HFFc6 (cell line): ENCODE measurements at places on chromosomes 2 and 18.
A peak's percentile ranks its signal among the peaks of the same experiment; 100 is the strongest.

- no peak for DNase-seq
Measured at GRCh38 chr2:8625399-8626300, 56.2 kb upstream of the ID2 start.

DNA sequence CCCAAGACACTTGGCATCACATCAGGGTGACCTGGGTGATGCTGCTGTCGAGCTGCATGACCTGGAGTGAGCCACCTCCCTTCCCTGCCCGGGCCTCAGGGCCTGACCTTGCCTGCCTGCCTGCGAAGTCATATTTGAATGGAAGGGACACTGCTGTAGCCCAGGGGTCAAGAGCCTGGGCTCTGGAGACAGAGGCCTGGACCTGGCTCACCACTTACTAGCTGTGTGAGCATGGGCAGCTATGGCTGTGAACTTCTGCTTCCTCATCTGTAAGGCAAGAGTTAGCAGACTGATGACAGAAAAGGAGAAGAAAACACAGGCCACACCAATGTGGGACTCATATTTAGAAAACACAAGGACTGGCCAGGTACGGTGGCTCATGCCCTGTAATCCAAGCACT lies 118.7 kb downstream of the ZFP36L2 start:
- DNase-seq: no peak

DNA sequence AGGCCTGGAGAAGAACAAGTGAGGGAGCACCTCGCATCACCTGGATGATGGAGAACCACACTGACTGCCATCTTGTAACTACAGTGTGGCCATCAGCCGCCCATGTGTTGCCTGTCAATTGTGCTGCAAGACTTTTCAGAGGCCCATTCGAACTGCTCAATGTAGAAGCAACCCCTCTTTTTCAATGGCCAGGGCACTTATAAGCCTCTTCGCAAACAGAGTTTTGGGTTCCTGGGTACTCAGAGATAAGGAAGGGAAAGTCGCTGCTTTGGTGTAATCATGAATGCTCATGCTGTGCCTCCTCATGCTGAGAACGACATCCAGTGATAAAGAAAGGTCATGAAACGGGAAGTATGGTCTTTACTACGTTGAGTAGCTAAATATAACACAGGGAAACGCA lies 143.9 kb upstream of the SLC39A10 start:
- DNase-seq: no peak

DNA sequence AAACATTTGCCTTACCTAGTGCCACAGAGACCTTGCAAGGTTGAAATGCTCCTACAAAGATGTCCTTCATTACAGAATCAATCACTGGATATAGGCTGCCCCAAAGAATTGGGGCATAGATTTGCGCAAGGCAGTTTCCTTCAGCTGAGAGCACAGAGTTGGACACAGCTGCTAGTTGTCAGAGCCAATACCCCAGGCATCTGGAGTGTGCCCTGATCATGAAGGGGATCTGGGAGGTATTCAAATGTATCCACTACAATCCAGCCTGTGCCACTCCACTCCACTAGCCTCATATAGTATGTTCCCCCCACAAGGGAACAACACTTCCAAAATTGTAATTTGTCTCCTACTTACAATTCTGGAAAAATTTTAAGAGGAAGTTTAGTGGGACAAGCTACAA lies 62.3 kb upstream of the ITPRID2 start:
- no peak for DNase-seq

DNA sequence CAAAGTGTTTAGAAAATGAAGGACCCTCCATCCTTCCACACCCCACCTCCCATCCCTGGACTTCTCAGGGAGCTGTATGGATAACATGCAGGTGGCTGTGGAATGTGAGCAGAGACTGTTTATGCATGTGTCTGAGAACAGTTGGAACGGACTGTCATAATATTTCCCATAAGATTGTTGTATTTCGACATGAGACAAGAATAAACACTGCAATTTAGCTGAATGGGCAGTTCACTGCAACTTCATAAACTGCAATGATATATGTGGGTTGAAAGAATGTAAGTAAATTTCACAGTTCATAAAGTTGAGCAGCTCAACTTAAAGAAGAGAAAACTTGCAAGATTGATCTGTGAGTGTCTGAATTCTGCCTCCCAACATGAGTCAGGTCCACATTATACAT lies 74.6 kb downstream of the MEP1B start:
- no peak for DNase-seq

GRCh38 chr2:209549589-209549988 lies 125.7 kb downstream of the MAP2 start:
- no peak for DNase-seq

DNA sequence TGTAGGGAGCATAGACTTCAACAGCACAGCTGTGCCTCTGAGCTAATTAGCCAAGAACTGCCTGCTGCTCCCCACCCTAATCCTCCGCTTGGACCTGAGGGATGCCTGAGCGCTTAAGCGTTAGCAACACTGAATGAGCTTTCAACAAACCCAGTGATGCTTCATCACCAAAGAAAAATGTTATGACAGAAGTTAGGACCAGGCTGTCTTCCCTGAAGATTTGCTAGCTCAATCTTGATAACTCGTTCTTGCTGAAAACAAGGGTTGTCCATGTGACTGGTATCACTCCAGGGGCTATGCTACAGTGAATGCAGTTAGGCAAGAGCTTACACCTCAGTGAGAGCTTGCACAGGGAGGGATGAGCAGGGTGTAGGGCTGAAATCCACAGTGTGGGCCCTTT lies 190.7 kb upstream of the SIX2 start:
- no peak for DNase-seq

DNA sequence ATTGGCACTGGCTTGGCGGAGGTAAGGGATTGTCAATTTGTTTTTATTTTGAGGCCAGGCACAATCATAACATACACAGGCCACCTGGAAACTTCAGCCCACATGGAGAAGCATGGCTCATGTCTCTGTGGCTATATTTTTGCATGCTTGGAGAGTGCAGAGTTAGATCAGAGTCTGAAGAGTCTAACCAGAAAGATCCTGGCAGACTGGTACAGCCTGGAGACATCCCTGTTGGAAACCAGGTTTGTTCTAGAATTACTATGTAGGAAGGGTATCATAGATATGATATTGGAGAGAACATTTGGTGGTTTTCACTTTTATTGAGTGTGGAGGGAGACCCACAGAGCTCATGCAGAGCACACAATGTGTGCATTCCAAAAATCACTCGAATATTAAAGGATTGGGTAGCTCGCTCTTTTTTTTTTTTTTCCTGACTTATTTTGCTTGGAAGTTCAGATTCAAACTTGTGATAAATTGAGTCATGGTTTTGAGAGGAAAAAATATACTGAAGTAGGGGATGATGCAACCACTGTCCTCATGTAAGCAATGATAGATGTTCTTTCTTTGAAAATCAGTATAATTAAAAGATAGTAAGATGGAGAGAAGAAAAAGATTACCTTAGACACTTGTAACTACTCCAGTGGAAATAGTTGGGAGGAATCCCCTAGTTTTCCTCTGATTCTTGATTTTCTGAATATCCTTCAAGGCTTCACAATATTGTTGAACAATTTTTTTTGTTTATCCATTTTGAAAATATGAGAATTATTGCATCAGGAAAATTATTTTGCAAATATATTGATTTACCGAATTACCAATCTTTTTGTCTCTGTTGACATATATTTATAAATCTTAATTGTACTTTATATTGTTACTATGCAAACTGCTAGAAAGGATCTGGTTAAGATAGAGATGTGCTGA lies 185.7 kb upstream of the ZEB2 start:
- no peak for DNase-seq

DNA sequence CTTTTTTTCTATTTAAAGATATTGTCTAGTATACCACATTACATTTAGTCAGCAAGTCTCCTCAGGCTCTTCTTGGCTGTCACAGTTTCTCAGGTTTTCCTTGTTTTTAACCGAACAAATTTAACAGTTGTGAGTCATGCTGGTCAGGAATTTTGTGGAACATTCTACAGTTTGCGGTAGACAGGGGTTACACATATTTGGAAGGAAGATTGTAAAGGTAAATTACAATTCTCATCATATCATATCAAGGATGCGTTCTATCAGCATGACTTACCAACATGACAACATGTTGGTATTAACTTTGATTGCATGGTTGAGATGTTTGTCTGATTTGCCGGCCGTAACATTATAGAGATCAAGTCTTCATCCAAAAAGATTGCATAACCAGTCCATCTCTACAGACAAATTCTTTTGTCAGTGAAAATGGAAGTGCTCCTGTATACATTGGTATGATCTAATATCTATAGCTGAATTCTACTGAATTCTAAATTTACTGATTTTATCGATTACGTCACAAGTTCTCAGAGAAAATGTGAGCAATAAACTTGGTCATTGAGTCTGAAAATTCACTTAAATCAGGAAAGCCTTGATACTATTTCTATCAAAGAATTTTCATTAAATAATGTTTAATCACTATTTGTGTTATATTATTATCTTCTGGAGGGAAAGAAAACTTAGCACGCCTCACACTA lies 664.4 kb upstream of the SLC8A1 start:
- no peak for DNase-seq

- no peak for DNase-seq
Measured at GRCh38 chr18:47932603-47933002, 2.1 kb upstream of the SMAD2 start.

DNA sequence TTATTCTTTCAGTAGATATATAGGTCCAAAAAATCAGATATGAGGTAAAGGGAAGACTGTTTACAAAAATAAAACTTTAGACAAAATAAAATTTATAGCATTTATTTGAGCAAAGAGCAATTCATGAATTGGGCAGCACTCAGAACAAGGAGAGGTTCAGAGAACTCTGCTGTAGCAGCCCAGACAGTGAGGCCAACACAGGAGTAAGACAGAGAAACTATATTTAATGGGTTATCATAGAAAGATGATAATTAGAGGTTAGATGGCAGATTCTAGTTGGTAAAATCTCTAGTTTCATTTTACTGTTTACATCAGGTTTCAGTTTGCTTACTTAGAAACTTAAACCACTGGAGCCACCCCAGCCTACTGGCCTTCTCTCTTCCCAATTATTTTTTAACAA lies 30.1 kb upstream of the SP140L start:
- no peak for DNase-seq

- no peak for DNase-seq
Measured at GRCh38 chr18:46008531-46008930, 41.4 kb upstream of the EPG5 start.

DNA sequence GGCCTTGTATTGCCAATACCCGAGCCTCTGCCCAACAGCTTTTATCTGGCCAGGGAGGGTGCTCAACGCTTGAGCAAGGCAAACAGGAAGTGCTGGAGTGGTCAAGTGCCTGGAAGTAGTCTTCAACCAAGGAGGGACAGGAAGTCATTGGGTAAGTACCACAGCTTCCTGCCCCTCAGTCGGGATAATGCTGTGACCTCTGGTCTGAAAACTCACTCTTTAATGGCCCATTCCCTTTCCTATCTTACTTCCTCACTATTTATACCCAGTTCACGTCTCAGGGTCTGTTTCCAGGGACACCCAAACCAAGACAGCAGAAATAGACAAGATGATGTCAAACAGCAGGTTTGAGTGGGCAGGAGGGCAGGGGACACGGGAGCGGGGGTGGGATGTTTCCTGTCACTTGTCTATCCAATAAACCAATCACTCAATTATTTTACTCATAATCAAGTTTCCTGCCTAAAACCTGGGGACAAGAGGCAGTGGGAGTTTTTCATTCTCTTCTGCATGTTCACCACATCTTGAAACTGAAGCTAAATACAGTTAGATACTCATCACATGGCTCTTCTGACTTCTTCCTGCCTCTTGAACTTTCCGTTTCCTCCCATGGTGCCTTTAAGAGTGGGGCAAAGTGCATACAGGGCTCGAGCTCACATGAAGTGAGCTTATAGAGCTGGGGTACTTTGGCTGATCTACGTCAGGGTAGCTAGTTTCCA lies 68.9 kb upstream of the CAB39 start:
- no peak for DNase-seq

GRCh38 chr2:74499267-74499939 lies at the start of gene LBX2:
Gene LBX2, minus strand, starts transcription at chr2:74499603. Its CDS starts 66 bp downstream, at chr2:74499537.
- no peak for DNase-seq

GRCh38 chr2:133985563-133985962 lies 268.3 kb upstream of the MGAT5 start:
- DNase-seq: no peak

DNA sequence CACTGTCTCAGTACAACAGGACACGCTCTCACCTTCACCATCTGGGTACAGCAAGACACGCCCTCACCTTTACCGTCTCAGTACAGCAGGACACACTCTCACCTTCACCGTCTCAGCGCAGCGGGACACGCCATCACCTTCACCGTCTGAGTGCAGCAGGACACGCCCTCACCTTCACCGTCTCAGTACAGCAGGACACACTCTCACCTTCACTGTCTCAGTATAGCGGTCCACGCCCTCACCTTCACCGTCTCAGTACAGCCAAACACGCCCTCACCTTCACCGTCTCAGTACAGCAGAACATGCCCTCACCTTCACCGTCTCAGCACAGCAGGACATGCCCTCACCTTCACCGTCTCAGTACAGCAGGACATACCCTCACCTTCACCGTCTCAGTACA lies 109.9 kb upstream of the CTDP1 start:
- DNase-seq: no peak

- DNase-seq: no peak
Measured at GRCh38 chr18:33424266-33424946, 16.1 kb downstream of the CCDC178 start.

- DNase-seq: no peak
Measured at GRCh38 chr2:58865436-58865835, 624.3 kb upstream of the FANCL start.

DNA sequence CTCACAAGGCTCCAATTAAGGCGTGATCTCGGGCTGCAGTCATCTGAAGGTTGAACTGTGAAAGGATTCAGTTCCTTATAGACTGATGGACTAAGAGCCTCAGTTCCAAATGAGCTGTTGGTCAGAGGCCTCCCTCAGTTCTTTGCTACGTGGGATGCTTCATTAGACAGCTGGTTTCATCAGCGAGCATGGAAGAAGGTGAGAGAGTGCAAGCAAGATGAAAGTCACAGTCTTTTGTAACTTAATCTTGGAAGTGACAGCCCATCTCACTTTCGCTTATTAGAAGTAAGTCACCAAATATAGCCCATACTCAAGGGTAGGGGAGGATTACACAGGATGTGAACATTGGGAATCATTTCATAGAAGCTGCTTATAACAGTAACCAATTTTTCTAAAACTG lies 26.8 kb downstream of the PPP1CB start:
- DNase-seq: no peak

- DNase-seq: peak; percentile 69
Measured at GRCh38 chr2:111704246-111704645, 179.7 kb downstream of the ANAPC1 start.

- peak; percentile 86 for DNase-seq
Measured at GRCh38 chr2:121721926-121722325, 14.7 kb downstream of the NIFK start.

GRCh38 chr2:143603035-143603655 lies 473.9 kb downstream of the ARHGAP15 start:
- no peak for DNase-seq
